Stimulated activated CD8-positive, alpha-beta memory T cell treated with anti-CD3 and anti-CD28 coated beads, Interleukin-7, amount 100 ng/mL, for 48 hours (primary cell): ENCODE measurements at places on chromosomes 5 and 9.

GRCh38 chr5:39570403-39571027 lies 145.7 kb upstream of the DAB2 start:
- DNase-seq = no peak

DNA sequence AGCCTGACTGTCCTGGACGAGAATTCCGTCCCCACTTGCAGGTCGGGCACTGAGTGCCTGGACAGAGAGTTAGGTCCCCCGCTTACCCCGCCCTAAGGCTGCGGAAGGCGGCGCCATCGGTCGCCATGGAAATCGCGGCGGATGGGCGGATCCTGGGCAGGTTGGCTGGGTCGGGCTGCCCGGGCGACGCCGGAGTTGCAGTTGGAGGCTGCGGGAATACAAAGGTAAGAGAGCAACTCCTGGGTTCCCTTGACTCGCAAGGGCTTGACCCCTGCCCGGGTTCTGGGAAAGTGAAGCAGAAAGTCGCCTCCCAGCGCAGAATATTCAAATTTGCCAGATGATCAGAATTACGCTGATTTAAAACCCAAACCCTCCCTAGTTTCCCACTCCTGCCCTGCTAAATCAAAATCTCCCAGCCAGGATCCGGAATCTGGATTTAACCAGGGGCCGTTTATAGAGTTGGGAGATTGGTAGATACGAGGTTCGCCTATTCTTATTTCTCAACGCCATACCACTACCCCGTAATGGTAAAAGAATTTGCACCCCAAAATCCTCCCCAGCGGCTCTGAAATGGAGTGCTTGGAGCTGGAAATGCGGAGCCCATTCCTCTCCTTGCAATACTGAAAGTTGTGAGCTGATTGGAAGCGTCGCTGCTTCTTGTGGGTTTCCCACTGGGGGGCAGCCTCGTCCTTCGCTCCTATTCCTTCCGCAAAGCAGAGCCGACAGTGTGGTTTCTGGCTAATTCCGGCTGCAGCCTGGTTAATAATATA lies 156.4 kb upstream of the RASEF start:
- no peak for DNase-seq

DNA sequence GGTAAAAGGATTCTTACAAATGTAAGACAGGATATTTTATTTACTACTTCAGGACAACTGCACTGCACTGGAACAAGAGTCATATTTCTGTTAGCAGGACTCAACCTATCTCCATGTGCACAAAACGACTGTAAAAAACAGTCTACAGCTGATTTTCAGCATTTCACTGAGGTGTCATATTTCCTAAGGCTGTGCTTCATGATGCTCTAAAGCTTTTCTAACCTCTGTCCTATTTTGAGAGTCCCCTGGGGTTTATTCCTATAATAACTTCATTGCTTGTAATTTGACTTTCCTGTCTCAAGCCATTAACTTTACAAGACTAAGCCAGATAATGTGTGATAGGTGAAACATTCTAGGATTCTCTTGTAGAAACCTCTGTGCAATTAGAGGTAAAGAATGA lies 472.3 kb downstream of the HINT1 start:
- no peak for DNase-seq

- no peak for DNase-seq
Measured at GRCh38 chr5:133992429-133993155, 12.2 kb downstream of the VDAC1 start.

- no peak for DNase-seq
Measured at GRCh38 chr5:74063821-74064220, 437.8 kb downstream of the ARHGEF28 start.

GRCh38 chr5:65073250-65073661 lies 304.5 kb downstream of the CWC27 start:
- DNase-seq = no peak

DNA sequence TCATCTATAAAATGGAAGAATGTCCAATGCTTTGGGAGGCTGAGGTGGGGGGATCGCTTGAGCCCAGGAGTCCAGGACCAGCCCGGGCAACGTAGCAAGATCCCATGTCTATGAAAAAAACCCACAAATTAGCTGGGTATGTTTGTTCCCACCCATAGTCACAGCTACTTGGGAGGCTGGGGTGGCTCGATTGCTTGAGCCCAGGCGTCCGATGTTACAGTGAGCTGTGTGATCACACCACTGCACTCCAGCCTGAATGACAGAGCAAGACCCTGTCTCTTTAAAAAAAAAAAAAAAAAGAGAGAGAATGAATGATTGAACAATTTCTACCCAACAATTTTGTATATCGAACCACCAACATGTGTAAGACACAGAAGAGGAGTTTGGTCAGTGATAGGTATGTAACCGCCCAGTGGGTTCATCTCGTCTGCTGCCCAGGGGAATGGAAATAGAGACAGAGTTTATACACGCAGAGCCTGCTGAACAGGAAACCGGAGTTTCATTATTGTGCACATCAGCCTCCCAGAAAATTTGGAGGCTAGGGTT lies 26.2 kb upstream of the ERGIC1 start:
- no peak for DNase-seq

- no peak for DNase-seq
Measured at GRCh38 chr9:106885451-106885850, 22.5 kb downstream of the ZNF462 start.

DNA sequence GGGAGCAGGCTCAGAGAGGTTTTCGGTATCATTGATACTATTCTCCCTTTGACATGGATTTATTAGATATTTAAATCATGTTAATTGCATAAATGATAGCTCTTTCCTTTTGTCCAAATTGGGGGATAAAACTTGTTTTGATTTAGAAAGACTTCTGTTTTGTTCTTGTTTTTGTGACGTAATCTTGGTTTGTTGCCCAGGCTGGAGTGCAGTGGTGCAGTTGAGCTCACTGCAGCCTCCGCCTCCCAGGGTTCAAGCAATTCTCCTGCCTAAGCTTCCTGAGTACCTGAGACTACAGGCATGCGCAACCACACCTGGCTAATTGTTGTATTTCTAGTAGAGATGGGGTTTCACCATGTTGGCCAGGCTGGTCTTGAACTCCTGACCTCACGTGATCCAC lies 7.1 kb downstream of the MAT2B start:
- DNase-seq = no peak

GRCh38 chr5:39584927-39585326 lies 160.1 kb upstream of the DAB2 start:
- DNase-seq = no peak

- DNase-seq = no peak
Measured at GRCh38 chr5:149108651-149109280, 32.5 kb upstream of the ABLIM3 start.

DNA sequence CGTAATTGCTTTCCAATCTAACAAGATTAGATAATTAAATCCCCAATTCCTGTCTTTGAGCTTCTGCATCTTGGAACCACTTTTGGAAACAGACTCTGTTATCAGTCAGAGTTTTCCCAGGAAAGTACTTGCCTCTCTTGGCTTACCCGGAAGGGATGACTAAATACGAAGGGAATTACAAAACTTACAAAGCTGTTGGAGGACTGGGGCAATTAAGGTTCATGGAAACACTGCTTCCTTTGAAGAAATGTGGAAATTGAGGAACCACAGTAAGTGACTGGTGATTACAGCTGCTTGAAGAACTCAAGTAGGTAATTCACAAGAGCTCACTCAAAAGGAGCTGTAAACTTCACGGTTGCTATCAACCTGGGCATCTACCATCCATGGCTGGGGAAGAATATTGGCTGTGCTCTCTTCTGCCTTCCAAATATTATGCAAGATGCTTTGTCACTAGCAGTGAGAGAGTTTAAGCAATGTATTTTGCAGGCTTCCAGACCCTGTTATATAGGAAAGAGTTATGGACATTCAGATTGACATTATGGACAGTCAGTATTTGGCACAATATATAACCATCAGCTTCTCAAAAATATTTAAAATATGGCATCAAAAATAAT lies 104.6 kb upstream of the MAN2A1 start:
- DNase-seq = no peak

DNA sequence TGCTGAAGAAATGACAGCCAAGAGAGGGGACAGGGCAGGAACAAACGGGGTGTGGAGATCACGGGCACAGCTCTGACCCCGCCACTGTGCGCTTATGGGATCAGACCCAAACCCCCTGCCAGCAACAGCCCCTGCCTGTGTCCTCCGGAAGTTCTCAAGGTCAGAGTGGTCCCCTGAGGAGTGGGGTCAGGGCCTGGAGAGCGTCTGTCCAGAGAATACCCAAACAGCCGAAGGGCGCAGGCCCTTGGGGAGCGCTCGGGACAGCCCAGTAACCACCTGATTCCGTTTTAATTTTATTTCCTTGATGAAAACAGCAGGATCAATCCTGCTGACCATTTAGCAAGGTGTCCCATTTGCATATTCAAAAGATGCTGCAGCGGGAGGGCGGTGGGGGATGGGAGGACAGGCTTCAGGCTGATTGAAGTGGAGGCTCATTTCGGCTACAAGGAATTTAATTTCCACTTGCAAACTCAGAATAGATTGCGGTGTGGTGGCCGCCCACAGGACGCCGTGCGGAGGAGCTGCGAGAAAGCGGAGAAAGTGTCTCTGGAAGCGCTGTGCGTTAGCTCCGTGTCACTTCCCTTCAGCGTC lies 32.6 kb upstream of the TMEM250 start:
- no peak for DNase-seq

GRCh38 chr9:22169243-22169642 lies 160.1 kb upstream of the CDKN2B start:
- DNase-seq = no peak

DNA sequence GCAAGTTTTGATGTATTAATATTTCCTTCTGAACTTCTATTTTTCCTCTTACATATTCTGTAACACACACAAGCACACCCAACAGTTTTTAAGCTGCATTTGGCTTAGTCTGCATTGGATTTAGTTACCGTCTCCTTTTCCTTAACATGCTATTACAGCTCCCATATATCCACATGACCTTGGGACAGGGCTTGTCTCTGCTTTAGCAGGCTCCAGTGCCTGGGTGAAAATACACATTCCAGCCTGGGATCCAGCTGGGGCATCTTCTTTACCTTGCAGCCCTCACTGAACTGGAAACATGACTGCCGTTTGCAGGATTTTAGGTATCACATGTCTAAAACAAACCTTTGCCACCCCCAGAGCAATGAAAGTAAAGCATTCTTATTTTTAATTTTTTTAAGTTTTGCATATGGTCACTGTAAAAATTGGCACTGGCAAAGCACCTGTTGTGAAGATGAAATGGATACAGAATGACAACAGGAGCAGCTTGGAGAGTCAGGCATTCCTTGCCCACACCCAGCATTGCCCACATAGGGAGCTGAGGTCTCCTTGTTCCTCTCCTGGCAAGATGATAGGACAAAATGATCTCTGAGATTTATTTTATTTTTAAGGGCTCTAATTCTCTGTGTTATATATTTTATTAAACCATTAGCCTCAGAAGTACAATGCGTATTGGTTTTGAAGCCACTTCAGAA lies 4.0 kb downstream of the GADD45G start:
- DNase-seq = no peak

DNA sequence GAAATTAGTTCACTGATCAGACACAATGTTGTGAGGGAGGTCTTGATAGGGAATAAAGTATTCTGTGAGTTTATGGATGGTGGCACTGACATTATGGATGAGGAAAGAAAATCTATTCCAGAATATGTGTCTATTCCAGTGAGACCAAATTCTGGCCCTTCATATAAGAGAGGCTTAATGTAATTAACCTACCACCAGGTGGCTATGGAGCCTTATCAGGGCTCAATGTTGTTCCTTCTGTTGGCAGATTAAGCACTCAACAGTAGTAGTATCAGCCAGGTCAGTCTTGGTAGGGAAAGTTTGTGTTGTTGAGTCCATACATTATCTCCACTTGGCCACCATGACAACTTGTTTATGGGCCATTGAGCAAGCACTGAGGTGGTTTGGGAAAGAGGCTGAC lies 41.7 kb upstream of the BARX1 start:
- DNase-seq = no peak
